ENCODE measurements at places on chromosomes 3 and 15.
A peak's percentile ranks its signal among the peaks of the same experiment; 100 is the strongest.

- ATAC-seq = no peak
- H3K4me1 ChIP-seq = no peaks in the 10 kb centered on the region
- no peak overlapping the region for H3K4me3 ChIP-seq
- no peak overlapping the region for H3K27ac ChIP-seq
- peaks cover 6% of the 10 kb centered on the region for H3K27me3 ChIP-seq
These were observed 168.8 kb upstream of the SMAD3 start for GRCh38 chr15:66896611-66897010.

GRCh38 chr15:44662478-44663409, 718 bp downstream of the SPG11 start:
- peak overlapping the region; percentile 94 for H3K4me3 ChIP-seq
- H3K4me1 ChIP-seq = peaks cover 19% of the 10 kb centered on the region
- peaks cover 55% of the 10 kb centered on the region for H3K36me3 ChIP-seq
- H3K27me3 ChIP-seq = no peaks in the 10 kb centered on the region

GRCh38 chr3:325495-325894, 128.9 kb downstream of the CHL1 start:
- no peaks in the 10 kb centered on the region for H3K27me3 ChIP-seq
- H3K27ac ChIP-seq = no peak overlapping the region
- H3K36me3 ChIP-seq = no peaks in the 10 kb centered on the region

DNA sequence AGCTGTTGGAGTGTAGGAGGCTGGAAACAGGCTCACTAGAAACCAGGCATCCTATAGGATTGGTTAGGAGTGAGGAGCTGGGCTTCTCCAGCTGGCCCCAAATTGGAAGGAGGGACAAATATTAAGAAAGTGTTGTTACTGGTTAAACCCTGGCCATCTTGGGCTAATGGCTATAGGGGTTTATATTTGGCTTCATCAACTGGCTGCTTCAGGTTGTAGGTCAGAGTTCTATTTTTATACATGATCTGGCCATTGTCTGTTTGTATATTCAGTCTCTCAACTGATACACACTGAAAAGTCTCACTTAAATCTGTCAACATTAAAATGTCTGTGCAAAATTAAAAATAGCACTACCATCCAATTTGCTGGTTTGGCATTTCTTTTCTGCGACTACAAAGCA, 70.2 kb upstream of the ARRDC4 start:
- no peak for ATAC-seq
- no peaks in the 10 kb centered on the region for H3K36me3 ChIP-seq
- no peak overlapping the region for H3K4me3 ChIP-seq
- H3K27me3 ChIP-seq = peaks cover 4% of the 10 kb centered on the region
- no peak overlapping the region for H3K27ac ChIP-seq

DNA sequence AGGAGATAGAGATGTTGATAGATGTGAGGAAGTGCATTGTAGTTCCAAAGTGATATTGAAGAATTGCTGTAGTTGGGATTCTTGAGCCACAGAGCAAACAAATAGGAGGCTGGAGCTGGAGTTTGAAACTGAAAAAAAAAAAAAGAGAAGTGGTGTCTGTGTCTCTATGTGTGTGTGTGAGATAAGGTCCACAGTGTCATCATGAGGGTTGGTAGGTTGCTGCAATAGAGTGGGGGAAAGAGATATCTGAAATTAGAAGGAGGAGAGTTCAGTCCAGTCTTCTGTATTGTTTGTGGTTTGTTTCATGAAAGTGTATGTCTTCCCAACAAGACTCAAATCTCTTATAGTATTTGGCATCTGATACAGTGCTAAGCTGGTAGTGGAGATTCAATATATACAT, 37.3 kb upstream of the CACNA1D start:
- no peak for ATAC-seq
- no peak overlapping the region for H3K27ac ChIP-seq
- H3K4me3 ChIP-seq = no peak overlapping the region
- peaks cover 14% of the 10 kb centered on the region for H3K27me3 ChIP-seq
- H3K36me3 ChIP-seq = no peaks in the 10 kb centered on the region
- H3K4me1 ChIP-seq = no peaks in the 10 kb centered on the region

DNA sequence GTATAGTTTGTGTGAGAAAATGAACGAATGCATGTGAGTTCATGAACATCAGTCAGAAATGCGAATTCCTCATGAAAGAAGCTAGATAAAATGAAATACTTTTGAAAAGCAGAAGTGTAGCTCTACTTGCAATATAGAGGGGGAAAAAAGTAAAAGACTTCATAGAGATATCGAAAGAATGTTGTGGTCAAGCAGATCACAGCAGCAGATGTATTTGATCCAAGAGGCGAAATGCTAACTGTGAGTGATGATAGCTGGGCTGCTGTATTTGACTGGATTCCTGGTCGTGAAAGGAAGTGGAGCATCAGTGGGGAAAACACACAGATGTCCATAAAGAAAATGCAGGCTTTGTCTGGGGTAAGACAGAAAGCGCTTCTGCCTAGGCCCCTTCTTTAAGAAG, 112.4 kb downstream of the ADAMTSL3 start:
- H3K36me3 ChIP-seq = no peaks in the 10 kb centered on the region
- no peaks in the 10 kb centered on the region for H3K4me1 ChIP-seq

GRCh38 chr15:76234337-76234889, 76.9 kb downstream of the ETFA start:
- no peaks in the 10 kb centered on the region for H3K4me1 ChIP-seq
- no peaks in the 10 kb centered on the region for H3K27me3 ChIP-seq
- H3K27ac ChIP-seq = no peak overlapping the region
- ATAC-seq = no peak
- H3K4me3 ChIP-seq = no peak overlapping the region

DNA sequence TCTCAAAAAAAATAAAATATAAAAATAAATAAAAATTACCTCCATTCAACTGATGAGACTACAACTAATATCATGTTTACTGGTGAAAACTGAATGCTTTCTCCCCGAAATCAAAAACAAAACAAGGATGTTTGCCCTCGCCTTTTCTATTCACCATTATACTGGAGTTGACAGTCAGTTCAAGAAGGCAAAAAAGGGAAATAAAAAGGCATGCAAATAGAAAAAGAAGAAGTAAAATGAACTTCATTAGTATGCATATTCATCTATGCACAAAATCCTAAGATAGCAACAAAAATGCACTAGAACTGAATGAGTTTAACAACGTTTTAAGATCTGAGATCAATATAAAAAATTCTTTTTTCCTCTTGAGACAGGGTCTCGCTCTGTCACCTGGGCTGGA, 72.7 kb upstream of the FAM174B start:
- H3K4me3 ChIP-seq = no peak overlapping the region
- no peaks in the 10 kb centered on the region for H3K36me3 ChIP-seq
- H3K27ac ChIP-seq = no peak overlapping the region

DNA sequence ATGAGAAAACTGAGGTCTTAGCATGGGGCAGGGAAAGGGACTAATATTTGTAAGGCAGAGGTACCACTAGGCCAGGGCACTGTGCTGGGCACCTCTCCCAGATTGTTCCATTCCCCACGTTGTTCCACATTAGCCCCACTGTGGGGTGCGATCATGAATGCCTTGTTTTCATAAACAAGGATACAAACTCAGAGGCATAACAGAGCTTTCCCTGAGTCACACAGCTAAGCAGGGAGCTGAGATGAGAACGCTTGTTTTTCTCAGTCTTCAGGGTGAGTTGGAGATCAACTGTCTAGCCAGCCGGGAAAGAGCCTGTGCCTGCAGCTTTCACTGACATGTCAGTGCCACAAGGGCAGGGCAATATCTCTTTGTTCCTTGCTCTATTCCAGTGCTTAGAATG, 47.9 kb upstream of the ITGA11 start:
- H3K4me3 ChIP-seq = no peak overlapping the region
- peaks cover 3% of the 10 kb centered on the region for H3K4me1 ChIP-seq
- ATAC-seq = no peak
- no peaks in the 10 kb centered on the region for H3K36me3 ChIP-seq

DNA sequence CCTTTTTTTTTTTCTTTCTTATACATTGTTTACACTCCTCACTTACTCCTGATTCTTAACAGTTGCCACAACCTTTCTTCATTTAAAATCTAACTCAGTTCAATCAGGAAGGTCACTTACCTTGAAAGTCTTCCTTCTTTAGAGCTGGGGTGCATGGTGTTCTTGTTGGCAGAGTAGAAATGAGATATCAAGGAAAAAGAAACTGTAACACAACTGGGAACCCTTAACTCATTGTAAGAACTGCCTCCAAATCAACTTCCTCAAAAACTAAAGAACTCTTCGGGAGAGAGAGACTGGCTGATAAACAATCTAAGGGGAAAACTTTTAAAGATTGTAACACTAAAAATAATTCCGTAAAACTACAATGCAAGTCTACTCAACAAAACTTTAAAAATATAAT, 1.4 kb upstream of the APPL1 start:
- H3K27ac ChIP-seq = no peak overlapping the region
- ATAC-seq = no peak
- H3K4me1 ChIP-seq = peaks cover 9% of the 10 kb centered on the region
- H3K4me3 ChIP-seq = peak overlapping the region; percentile 79
- peaks cover 7% of the 10 kb centered on the region for H3K36me3 ChIP-seq
- H3K27me3 ChIP-seq = no peaks in the 10 kb centered on the region

DNA sequence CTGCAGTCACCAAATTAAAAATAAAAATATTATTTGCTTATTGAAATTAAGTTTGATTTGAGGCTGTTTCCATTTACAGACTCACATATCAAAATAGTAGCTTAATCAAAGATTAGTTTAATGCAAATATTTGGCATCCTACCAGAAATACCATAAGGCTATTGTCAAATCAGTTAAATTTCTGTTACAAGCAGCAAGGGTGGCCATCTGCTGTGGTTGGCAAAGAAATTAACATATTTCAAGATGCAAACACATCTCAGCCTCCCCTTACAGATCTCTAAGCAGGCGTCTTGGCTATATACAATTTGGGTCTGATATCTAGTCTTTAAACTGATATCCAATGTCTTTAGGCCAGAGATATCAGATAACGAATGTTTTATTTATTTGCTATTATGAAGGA, 83.2 kb upstream of the NEDD4 start:
- H3K4me3 ChIP-seq = no peak overlapping the region
- no peaks in the 10 kb centered on the region for H3K4me1 ChIP-seq
- peaks cover 3% of the 10 kb centered on the region for H3K27me3 ChIP-seq
- no peaks in the 10 kb centered on the region for H3K36me3 ChIP-seq

GRCh38 chr15:51802593-51802992, 26.9 kb upstream of the TMOD3 start:
- no peaks in the 10 kb centered on the region for H3K27me3 ChIP-seq
- H3K36me3 ChIP-seq = peaks cover 51% of the 10 kb centered on the region
- H3K4me3 ChIP-seq = no peak overlapping the region
- ATAC-seq = no peak
- no peak overlapping the region for H3K27ac ChIP-seq

DNA sequence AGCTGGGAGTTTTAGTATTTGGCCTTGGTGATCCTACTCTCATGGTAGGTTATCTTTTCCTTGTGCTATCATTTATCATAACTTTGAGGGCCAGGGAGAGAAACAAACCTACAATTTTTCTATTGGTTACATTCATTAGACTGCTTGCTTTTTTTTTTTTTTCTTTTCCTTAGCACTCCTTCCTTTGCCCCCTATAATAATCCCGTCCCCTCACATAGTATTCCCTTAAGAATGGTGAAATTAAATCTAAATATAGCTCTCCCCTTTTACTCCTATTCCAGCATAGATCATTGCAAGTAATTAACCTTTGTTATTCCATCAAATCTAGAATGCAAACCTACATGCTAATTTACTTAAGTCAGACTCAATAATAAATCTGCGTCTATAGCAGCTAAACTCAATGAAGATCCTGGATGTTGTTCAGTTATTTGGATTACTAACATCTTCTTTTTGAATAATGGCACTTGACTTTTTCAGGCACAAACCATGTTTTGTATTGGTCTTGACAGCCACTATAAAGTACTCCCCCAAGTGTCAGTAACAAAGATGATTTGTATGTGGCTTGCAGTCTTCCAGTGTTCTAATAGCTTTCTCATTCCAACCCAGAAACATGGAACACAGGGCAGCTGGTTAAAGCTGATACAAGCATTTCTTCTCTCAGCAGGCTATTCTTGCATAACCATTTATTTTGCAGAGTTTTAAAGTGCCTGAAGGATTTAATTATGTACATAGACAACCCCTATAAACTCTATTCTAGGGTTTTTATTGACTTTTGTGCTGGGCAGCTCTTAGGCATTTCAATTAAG, 420.6 kb downstream of the MECOM start:
- no peak overlapping the region for H3K27ac ChIP-seq
- H3K4me3 ChIP-seq = no peak overlapping the region
- ATAC-seq = no peak
- H3K27me3 ChIP-seq = peaks cover 30% of the 10 kb centered on the region

DNA sequence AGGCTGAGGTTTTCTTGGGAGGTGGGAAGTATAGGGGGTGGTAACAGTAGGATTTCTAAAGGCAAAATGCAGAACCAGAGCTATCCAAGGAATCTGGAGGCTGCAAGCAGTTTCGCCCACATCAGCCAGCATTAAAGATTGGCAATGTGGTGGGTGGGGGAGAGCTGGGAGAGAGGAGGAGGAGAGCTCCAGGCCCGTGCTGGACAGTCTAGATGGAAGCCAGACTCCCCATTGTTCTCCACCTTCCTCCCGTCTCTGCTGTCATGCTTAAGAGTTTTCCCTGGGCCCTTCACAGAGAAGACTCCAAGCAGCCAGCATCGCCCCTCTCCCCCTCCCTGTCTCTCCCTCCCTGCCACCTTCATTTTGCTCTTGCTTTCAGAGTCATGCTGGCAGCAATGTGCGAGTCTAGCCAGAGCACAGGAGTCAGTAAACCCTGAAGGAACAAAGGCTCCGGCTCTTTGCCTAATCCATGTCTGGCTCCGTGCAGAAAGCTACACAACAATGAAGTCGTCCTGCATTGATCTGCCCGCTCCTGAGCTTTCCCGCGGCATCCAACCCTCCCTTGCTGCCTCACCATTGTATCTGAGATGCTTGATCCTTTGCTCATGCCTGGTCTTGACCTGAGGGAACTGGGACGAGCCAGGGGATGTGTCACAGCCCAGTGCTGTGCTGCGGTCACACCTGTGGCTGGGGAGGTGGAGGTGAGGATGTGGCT, 282.9 kb downstream of the NTRK3 start:
- H3K27ac ChIP-seq = no peak overlapping the region
- H3K27me3 ChIP-seq = peaks cover 22% of the 10 kb centered on the region
- no peak overlapping the region for H3K4me3 ChIP-seq
- no peak for ATAC-seq
- no peaks in the 10 kb centered on the region for H3K36me3 ChIP-seq
- H3K4me1 ChIP-seq = no peaks in the 10 kb centered on the region

DNA sequence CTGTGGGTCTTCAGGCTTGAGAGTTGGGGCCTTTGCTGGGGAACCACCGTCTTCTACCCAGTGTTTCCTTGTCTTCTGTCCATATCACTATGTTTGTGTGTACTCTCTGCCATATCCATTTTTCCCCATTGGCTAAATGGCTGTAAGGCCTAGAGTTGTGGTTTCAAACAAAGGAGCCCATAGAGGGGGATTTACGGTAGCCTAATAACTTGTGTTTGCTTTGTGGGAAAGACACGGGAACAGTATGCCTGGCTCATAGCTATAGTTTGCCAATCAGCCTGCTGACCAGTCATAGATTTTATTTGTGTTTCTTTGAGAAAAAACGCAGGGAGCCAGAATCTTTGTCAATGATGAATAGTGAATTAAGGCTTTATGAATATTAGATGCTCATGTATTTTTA, 554.8 kb downstream of the NAALADL2 start:
- no peak overlapping the region for H3K27ac ChIP-seq
- H3K4me1 ChIP-seq = no peaks in the 10 kb centered on the region
- H3K4me3 ChIP-seq = no peak overlapping the region
- H3K27me3 ChIP-seq = no peaks in the 10 kb centered on the region
- H3K36me3 ChIP-seq = no peaks in the 10 kb centered on the region
- ATAC-seq = no peak
